CD14-positive monocyte (primary cell): ENCODE measurements at places on chromosomes 11 and 22. TPM values are rescaled to one million over a fixed set of nuclear protein-coding genes. Genes with fewer than 3 reads are reported as not detected.

The LRRC74B gene
- polyA plus RNA-seq: not detected

The SMTNL1 gene
- polyA plus RNA-seq: not detected in 2 replicates

The IGSF22 gene
- not detected for polyA plus RNA-seq

DNA sequence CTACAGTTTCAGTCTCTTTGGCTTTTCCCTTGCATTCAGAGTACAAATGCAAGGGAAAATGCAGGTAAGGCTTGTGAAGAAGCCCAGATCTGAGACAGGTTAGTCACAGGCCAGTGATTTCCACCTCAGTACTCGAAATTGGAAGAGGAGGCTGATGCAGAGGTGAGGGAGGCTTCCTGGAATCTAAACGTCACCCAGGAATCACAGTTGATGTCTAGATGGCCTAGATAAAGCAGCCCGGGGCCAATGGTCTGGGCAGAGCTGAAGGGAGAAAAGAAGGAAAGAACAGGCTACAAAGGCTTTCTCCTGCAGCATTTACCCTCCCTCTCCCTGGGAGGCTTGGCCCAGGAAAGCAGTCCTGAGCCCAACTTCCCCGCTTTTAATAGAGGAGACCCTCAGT, 8.5 kb downstream of the TRIM6 start:
- DNase-seq: no peak

- no peak for DNase-seq
These were observed 1.3 kb upstream of the DKK3 start for GRCh38 chr11:12009617-12010321.

DNA sequence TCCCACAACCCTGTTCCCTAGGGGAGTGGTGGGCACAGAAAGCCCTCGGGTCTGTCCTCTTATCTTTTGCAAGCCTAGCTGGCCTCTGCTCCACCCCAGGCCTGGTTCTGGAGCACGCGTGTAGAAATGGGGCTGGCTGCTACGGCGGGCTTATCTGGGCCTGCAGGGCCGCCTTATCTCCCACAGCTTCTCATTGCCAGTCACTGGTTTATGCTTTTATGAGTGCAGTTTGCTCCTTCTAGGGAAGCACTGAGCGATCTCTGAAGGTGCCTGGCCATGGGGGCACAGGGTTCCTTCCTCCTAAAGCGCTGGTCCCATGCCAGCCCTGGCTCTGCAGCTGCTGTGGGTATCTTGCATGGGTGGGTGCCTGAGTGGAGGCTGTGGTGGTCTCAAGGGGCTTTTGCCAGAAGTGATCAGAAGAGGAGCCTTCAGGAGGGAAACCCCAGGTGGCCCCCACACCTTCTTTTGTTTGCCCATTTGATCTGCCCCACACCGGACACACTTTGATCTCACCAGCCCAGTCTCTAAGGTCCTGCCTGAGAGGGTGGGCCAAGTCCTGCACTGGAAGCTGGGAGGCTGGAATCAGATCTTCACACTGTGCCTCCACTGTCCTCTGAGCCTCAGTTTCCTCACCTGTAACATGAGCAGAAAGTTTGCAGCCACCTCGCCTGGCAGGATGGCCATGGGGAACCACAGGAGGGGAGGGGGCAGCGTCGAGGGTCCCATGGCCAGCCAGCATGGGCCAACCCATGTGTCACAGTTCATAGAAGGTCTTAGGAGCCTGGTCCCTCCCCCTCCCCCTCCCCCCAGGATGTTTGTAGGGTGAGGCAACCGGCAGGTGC, 86.6 kb upstream of the FGF3 start:
- no peak for DNase-seq

DNA sequence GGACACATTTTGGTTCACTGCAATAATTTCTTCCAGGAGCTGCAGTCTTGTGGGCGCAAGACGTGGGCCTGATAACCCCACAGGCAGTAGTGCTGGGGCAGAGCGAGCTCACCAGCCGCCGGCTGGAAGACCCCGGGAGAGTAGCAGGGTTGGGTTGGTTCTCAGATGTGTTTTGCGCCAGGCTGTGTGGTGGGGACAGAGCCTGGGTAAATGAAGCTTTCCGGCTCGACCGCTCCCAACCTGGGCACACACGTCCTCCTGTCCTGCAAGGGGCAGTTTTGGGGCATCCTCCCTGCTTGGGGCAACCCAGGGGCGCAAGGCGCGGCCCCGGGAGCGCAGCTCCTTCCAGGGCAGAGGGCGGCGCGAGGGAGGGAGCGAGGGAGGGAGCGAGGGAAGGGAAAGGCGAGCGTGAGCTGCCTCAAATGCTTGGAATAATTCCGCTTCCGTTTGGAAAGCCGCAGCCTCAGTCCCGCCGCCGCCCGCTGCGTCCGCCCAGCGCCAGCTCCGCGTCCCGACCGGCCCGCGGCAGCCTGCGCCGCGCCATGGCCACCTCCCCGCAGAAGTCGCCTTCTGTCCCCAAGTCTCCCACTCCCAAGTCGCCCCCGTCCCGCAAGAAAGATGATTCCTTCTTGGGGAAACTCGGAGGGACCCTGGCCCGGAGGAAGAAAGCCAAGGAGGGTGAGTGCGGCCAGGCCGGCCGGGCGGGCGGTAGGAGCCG, at the start of gene PARVA:
Gene PARVA (plus strand): TSS at position 466 of the 718 bp plus-strand sequence. CDS start 77 bp downstream, at position 543.
- no peak for DNase-seq

DNA sequence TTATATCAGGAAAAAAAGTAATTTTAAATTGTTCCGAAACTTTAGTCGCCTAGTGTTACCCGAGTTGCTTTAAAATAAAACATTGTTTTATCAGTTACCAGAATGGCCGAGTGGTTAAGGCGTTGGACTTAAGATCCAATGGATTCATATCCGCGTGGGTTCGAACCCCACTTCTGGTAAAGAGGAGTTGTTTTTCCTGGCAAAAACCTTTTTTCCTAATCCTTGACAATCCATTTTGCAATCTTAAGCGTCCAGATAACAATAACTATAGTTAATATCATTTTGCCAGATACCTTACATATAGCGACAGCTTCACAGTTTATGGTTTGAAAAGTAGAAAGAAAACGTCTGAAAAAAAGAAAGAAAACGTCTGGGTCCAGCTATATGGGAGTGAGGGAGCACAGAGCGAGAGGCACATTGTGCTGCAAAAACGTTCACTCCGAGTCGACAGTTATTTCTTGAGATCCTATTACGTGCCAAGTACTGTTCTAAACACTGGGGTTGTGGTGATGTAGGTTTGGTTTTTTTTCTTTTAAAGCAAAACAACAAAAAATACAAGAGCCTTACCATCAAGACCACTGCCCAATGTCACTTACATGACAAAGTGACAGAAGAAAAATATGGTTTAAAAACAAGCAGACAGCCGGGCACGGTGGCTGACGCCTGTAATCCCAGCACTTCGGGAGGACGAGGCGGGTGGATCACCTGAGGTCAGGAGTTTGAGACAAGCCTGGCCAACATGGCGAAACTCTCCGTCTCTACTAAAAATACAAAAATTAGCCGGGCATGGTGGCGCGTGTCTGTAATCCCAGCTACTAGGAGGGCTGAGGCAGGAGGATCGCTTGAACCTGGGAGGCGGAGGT, 40.6 kb downstream of the OR4D9 start:
- no peak for DNase-seq

GRCh38 chr11:67384851-67385366, 6.9 kb upstream of the RAD9A start:
- DNase-seq: no peak

GRCh38 chr11:8707541-8708191, 25.1 kb downstream of the RPL27A start:
- no peak for DNase-seq

GRCh38 chr11:126879516-126879915, 121.1 kb downstream of the KIRREL3 start:
- DNase-seq: no peak

- no peak for DNase-seq
These were observed 2.8 kb downstream of the NRGN start for GRCh38 chr11:124742555-124742954.

DNA sequence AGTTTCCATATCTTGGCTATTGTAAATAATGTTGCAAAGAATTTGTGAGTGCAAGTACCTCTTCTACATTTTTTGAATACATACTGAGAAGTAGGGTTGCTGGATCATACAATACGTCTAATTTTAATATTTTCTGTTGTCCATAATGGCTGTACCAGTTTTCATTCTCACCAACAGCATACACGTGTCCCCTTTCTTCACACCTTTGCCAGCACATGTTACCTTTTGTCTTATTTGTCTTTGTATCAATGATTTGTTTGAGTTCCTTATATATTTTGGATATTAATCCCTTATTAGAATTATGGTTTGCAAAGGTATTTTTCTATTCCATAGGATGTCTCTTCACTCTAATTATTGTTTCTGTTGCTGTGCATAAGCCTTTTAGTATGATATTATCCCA, 904.3 kb downstream of the METTL15 start:
- DNase-seq: no peak

- DNase-seq: no peak
These were observed 5.6 kb downstream of the CSTPP1 start for GRCh38 chr11:46942172-46942571.

- no peak for DNase-seq
These were observed 118.0 kb downstream of the SNX19 start for GRCh38 chr11:130798280-130798679.
